ENCODE measurements at places on chromosomes 11 and 22. TPM values are rescaled to one million over a fixed set of nuclear protein-coding genes. Genes with fewer than 3 reads are reported as not detected.
A peak's percentile ranks its signal among the peaks of the same experiment; 100 is the strongest.

DNA sequence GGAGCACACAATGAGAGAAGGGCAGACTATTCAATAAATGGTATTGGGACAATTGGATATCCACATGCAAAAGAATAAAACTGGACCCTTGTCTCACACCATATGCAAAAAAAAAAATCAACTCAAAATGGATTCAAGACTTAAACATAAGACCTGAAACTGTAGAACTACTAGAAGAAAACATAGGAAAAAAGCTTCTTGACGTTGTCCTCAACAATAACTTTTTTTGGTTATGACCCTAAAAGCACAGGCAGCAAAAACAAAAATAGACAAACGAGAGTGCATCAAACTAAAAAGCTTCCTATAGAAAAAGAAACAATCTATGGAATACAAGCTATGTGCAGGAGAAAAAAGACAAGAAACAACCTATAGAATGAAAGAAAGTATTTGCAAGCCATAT is 37.1 kb upstream of the EED start:
- DNase-seq: no peak

- no peak for DNase-seq
Observed at GRCh38 chr11:72226701-72227100, 2.1 kb downstream of the INPPL1 start.

DNA sequence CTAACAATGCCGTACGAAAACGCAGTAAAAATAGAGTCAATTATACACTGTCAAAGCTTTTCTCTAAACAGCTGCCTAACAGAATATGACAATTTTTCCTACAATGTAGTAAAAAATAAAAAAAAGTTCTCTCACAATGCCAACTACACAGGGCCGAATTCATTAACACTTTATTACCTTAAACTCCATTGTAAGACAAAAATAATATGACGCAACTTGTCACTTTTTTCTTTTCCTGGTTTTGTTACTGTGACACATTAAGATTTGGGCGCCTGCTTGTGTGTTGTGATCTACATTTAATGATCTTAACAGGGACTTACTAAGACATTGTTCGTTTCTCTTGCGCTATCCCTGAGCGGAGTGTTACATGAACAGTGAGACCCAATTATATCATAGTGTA is 204.1 kb downstream of the INSC start:
- no peak for DNase-seq

GRCh38 chr11:35305670-35306382 is 113.5 kb downstream of the SLC1A2 start:
- no peak for DNase-seq

DNA sequence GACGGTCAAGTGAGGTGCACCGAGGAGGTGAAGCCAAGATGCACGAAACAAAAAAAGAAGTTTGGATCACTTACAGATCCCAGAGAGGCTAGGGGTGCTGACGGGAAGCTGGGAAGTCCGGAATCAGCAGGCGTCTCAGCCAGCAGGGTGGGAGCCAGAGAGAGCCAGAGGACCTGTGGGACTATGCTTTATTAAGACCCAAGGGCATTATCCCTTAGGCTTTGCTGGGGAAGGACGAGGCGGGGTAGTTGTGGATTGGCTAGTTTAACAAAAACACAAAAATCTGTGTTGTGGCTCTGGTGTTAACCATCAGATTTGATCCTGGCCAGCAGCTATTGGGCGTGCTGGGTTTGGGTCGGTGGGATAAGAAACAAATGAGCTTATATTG is 427.1 kb downstream of the DYNC2H1 start:
- no peak for DNase-seq

DNA sequence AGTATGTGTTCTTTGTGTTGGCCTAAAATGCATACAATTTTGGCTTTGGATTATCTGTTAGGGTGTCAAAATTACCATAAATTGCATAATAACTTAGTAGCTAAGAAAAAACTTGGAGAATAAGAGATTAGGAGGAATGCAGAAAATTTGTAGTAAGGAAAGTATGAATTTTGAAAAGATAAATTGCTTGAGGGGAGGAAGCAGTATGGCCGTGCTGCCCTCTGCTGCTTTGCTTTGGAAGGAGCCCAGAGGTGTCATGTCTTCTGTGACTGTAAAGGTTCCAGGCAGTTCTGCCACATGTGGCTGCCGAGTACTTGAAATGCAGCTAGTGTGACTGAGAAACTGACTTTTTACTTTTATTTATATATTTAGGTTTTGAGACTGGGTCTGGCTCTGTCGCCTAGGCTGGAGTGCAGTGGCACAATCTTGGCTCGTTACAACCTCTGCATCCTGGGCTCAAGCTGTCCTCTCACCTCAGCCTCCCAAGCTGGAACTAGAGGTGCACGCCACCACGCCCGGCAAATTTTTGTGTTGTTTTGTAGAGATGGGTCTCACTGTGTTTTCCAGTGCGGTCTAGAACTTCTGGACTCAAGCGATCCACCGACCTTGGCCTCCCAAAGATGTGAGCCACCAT is 1.8 kb downstream of the ADSL start:
- no peak for DNase-seq

DNA sequence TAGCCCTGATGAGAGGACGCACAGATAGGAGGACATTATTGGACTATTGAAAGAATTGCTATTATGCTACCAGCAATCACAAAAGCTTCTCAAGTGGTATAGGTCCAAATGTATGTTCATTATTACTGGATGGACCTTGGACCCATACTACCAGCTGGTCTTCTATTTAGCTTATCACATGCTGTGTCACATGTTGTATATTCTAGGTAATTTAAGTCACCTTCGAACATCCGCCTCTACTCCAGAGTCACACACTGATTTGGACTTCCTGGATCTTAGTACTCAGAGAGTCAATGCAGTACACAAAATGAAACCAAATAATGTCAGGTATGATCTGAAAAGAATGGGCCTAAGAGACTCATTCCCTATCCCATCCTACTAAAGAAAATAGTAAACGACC is 534.0 kb upstream of the API5 start:
- no peak for DNase-seq

DNA sequence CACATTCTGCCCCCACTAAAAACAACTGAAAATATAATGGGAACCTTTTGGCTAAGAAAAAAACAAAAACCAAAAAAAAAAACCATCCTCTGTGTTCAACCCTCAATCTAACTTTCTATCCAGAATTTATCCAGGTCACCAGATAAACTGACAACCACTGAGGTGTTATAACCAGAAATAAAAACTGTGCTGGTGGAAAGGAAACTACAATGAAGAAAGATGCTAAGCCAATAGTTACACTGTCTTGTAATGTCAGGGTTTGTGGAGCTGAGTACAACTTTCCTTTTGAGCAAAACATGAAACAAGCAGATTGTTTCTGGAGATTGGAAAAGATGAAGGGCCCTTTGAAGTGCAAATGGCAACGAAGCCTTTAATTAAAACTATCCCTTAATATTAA is 50.8 kb downstream of the PRDM10 start:
- no peak for DNase-seq

GRCh38 chr11:6889835-6890234 is 2.5 kb downstream of the OR2D2 start:
- DNase-seq: no peak

DNA sequence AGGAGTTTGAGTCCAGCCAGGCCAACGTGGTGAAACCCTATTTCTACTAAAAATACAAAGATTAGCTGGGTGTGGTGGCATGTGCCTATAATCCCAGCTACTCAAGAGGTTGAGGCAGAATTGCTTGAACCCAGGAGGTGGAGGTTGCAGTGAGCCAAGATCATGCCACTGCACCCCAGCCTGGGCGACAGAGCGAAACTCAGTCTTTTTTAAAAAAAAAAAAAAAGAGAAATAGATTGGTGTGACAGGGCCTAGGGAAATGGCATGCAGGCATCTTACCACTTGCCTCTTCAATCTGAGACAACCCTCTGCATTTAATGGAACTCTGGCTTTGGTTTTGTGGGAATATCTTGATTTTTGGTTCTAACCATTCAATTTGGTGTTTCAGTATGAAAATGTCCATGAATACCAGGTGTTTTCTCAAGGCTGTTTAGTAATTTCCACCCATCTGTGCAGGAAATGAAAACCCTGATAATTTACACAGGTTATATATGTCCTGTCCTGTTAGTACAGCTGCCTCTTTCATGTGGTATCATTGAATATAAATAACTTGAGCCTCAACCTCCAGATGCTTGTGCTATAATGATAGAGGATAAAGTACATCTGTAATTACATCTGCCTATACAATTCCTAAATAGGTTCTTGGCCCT is 8.4 kb downstream of the XBP1 start:
- DNase-seq: no peak

DNA sequence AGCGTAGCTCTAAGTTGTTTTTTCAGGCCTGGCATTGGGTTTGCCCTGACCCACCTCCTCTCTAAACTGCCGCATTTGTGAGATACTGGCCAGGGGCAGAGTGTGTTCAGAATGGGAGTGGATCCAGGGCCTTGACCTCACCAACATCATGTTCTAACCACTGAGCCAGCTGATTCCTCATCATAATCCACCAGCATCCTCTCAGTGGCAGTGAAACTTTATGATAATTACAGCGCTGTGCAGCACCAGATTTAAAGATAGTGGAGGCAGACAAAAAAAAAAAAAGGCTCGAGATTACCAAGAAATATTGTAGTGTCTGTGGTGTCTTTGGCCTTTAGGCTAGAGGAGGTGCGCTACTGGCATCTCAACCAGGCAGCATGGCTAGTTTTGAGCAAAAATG is 53.0 kb downstream of the KREMEN1 start:
- DNase-seq: no peak

GRCh38 chr11:8828046-8828445 is 82.9 kb upstream of the AKIP1 start:
- DNase-seq: no peak

DNA sequence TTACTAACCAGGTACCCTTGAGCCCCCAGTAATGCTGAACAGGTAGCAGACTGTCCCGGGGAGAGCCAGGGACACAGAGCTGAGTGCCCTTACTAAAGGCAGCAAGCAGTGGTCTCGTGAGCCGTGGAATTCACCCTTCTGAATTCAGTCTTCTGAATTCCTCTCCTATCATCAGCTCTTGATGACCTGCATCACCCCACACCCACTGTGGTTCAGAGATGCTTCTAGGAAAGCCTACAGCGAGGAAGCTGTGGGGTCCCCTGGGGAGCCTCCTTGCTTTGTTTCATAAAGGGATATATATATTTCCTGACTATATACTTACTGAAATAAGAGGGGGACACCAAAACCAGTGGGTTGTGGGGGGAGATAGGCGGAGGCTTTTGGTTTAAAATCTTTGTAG is 2.6 kb downstream of the SPATA19 start:
- no peak for DNase-seq

DNA sequence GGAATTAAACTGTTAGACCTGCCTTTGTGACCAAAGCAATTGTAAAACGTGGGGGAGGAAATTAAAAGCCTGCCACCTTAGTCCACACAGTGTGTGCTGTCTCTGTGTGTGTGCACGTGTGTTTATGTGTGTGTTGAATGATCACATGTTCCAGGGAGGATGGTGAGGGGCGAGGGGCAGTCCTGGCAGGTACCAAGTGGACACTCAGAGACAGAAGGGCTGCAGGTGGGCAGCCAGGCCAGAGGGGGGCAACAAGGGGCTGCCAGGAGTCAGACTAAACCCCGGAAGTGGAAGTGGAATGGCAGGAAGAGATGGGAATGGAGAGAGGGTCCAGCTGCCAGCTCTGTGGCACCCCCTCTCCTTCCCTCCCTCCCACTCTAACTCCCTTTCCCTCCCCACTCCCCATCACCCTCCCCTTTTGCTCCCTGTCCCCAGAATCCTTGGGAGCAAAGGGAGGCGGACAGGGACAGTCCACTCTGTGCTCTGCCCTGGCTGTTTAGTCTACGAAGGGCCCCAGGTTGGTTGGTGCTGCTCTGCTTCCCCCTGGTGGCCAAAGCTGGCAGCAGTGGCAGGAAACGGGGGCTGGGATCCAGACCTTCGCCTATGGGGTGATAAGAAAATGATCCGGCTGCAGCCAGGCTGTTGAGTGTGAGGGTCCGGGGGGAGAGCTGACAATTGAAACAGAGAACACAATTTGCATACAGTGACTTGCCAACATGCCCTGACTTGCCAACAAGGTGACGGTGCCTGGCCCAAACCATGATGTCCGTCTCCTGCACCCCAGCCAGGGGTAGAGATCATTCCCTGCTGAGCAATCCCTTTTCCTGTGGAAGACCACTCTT is 24.4 kb downstream of the P2RY2 start:
- peak; percentile 86 for DNase-seq

DNA sequence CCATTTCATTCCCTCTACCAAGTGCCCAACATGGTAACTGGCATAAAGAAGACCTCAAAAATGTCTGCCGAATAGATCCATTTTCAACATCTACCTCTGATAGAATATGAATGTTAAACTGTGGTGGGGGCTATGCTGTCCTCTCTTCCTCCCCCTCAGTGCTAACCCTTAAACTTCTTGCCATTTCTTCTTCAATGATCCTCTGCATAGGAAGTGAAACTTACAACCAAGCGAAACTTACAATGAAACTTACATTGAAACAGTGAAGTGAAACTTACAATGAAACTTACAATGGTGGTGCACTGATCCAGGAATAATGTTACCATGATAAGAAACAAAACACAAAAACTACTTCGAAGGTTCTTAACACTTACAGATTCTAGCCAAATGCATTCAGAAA is 4.7 kb downstream of the RTCB start:
- no peak for DNase-seq

DNA sequence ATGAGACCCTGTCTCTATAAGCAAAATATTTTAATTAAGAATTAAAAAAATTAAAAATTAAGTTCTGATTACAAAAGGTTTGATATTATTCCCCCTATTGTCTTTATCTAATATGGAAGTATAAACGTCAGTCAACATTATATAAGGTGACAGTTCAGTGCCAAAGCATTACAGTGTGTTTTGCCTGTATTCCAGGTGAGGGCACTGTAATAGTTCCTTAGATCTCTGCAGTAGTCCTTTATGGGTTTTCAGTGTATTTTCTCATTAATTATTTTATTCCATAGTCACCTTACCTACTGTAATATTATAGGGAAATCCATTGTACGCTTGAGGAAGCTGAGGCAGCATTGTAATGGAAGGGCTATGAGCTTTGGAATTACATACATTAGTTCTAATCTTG is 33.0 kb downstream of the FAR1 start:
- DNase-seq: no peak

DNA sequence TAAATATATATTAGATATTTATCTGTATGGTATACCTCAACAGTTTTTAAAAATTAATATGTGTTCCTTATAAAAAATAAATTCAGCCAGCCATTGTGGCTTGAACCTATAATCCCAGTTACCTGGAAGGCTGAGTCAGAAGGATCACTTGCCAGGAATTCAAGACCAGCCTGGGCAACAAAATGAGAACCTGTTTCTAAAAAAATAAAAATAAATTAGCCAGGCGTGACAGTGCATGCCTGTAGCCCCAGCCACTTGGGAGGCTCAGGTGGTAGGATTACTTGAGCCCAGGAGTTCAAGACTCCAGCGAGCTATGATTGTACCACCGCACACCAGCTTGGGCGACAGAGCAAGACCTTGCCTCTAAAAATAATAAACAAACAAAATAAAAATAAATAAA is 54.9 kb downstream of the PHF21A start:
- no peak for DNase-seq

GRM5 gene
- total RNA-seq: not detected

SLC7A4 gene
- 0.51 TPM for total RNA-seq

FXYD2 gene
- 2.7 TPM for total RNA-seq

TIMP3 gene
- 288 TPM for total RNA-seq

BBOX1 gene
- total RNA-seq: not detected
